ENCODE measurements at places on chromosomes 16 and 17.

DNA sequence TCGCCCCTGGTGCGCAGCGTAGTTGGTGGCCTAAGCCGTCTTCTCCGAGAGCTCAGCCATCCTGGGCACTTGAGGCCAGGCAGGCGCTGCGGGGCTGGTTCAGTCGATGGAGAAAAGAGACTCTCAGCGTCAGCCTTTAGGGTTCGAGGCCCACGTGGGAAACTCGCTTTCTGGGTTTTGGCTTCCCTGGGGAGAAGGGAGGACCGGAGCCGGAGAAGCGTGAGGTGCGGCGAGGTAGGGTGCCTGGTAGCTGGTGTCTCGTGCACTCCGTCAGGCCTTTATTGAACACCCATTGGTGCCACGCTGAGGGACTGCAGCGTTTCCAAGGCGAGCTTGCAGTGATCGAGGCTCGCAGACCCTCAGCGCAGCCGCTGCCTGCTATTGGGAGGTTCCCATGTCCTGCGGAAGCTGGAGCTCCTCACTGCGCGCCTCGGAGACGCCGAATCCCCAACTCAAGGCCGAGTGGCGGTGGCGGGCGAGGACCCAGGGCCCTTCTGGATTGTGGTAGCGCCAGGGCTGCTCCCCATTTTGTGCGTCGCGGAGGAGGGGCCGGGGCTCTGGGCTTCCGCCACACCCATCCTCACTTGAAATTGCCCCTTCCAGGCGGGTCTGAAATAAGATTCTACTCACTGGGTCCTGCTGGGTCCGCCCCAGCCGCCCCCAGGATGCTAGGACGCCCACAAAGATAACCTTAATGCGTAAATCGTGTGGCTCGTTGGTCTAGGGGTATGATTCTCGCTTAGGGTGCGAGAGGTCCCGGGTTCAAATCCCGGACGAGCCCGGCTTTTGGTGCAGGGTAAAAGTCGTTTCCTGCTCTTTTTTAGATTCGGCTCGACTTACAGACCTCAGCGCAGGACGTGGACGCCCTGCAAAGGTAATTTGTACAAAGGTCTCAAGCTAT, 1.2 kb downstream of the OR1F1 start:
- no peak for DNase-seq

DNA sequence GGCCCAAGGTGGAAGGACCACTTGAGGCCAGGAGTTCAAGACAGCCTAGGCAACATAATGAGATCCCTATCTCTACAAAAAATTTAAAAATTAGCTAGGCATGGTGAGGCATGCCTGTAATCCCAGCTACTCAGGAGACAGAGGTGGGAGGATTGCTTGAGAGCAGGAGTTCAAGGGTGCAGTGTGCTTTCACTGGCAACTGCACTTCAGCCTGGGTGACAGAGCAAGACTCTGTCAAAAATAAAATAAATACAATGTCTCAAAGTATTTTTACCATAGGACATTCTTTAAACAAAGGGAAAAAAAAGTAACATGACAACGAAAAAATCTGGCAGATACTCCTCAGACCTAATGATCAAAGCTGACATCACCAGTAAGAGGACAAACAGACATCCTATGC, 72.6 kb downstream of the FBXL20 start:
- DNase-seq: no peak

DNA sequence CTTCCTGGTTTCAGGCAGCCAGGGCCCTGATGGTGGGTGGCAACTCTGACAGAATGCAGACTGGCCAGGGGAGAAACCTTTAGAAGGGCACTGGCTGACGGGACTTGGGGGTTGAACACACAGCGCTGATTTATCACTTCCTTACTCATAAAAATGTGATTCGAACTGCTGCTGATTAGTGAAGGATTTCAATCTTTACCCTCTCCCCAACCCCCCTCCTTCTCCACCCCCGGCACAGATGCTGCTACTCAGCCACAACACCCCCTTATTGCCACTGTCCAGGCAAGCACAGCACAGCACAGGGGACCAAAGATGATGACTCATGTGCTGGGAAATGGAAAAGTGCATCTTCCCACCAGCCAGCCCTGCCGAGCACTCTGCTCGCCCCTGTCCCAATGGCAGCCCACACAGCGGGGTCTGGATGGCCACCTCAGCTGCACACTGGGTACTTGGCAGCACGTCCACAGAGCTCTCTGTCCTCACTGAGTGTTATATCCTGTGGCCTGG, 70.1 kb downstream of the SMG6 start:
- no peak for DNase-seq

- DNase-seq: no peak
Observed at GRCh38 chr17:56913353-56913866, 439 bp downstream of the TRIM25 start.

DNA sequence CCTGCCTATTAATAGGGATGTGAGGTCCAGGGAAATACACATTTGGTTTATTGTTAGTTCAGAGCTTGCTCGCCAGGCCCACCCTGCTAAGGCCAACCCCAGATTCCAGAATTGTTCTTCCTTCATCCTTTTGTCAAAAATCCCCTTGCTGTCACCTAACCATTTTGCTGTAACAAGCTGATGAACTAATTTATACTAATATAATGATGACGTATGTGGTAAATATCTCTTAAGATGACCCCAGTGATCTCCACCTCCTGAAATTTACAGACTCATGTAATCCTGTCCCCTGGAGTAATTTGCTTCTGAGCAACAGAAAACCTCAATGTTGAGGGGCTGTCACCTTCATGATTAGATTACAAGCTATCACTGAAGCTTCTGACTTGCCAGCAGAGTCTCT, 236.3 kb upstream of the N4BP1 start:
- no peak for DNase-seq

DNA sequence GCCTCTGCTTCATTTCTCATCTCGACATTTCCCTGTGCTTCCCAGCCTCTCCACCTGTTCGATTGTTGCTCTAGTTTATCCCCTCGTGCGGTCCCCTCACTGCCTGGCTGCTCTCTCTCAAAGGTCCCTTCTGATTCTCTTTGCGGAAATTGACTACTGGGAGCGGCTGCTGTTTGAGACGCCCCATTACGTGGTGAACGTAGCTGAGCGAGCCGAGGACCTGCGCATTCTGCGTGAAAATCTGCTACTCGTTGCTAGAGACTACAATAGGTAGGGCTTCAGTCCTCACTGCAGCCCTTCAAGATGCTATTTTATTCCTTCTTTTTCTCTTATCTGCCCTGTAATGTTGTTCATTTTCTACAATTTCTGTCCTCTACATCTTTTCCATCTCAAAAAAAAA, 39.4 kb downstream of the DNAH2 start:
- no peak for DNase-seq

GRCh38 chr16:68739964-68740627, 3.0 kb downstream of the CDH1 start:
- DNase-seq: no peak

- DNase-seq: no peak
Observed at GRCh38 chr17:17493986-17494466, 2.2 kb downstream of the RASD1 start.

DNA sequence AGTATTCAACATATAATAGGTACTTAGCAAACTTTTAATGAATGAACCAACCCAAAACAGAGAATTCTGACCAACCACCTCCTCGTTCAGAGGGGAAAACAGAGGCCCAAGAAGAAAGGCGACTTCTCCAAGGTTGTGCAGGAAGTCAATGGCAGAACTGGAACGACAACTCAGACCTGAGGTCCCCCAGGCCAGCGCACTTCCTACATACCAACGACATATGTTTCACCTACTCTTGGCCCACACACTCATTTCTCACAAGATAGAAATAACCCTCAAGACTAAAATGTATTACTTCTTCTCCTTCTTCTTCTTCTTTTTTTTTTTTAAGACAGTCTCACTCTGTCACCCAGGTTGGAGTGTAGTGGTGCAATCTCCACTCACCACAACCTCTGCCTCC, 14.4 kb downstream of the CHCT1 start:
- no peak for DNase-seq

DNA sequence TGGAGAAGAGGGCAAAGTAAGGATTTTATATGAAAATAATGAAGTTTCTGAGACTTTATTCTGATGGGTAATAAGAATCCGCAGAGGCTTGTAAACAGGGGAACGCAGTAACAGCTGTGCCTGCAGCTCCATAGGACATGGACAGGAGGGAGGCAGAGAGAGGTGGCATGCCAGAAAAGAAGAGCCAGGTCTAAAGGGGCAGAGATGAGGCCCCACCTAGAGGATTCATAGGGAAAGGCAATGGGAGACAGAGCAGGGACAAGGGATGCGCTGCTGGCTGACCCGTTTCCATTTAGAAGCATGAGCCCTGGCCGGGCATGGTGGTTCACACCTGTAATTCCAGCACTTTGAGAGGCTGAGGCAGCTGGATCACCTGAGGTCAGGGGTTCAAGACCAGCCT, 340.3 kb upstream of the CDH5 start:
- DNase-seq: no peak

DNA sequence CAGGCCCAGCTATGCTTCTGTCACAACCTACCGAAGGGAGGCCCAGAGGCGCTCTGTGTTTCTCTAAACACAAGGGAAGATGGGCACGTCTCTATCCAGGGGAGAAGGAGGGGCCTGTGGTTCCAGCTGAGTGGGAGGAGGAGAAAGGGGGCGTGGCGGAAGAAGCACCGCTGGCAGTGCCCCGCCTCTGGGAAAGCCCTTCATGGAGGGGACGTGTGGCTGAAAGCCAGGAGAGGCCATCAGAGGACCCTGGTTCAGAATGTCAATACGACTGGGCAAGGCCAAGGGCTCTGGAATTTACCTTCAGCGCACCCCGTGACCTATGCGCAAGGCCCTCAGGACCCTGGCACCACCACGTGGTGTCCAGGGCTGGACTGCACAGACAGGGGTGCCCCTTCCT, 12.3 kb upstream of the SLC38A8 start:
- DNase-seq: no peak

- DNase-seq: no peak
Observed at GRCh38 chr17:1111599-1112443, 68.0 kb downstream of the ABR start.
